ENCODE measurements at places on chromosomes 6 and 20.

DNA sequence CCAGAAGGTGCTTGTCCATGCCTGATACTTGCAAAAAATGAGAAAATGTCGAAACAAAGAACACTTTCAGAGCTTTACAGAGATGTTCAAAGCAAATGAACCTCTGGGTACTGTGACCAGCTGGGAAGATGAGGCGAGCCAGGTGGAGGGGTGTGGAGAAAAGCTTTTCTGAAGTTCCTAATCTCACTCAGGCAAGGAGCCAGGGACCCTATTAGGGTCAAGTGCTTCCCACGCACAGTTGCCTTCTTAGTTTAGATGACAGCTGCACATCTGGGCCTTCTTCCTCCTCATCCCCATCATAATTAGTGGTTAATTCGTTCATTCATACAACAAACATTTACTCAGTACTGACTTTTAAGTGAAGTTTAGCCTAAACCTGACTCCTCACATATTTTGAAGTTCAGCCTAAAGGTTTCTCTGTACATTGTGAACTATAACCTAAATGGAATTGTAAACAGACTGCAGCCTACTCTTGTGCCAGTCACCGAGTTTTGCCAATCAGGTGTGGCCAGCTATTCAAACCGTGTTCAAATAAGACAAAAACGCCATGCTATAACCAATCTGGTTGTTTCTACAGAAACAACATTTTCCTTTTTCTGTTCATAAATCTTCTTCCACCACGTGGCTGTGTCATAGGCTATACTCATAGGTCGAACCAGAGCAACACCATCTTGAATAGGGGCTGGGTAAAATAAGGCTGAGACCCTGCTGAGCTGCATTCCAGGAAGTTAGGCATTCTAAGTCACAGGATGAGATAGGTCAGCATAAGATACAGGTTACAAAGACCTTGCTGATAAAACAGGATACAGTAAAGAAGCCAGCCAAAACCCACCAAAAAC is 19.3 kb upstream of the AHCY start:
- DNase-seq, result no peak

DNA sequence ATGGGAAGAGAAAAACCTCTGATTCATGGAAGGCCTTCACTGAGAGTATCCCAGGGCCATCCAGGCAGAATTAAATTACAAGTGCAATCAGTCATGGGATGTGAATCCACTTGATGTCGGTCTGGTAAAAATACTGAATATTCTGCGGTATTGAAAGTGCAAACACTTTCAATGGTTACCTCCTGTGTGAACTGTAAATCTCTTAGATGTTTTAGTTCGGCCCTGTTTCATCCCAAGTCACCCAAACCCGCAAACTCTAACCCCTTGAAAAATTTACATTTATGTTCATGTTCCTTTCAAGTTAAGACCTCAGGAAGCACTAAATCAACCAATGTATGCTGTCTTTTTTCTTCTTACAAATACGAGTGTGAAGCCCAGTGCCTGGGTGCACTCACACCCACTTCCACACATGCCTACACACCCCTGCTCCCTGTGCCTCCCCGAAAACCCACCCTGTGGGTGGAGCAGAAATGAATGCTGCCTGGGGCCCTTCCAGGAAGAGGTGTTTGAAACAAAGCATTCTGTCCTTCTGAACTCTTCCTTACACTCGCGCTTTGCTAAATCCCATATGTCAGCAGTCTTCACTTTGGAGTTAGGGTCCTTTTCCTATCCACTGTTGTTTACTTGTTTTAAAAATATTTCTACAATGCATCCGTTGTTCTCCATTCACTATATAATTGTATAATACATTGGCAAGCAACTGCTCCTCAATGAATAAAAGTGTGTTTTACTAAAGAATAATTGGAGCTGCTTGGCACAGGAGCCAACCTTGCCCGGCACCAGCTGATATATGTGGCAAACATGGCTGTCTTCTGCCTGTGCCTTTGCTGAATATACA is 62.7 kb downstream of the FYN start:
- DNase-seq, result peak; percentile 47

- DNase-seq, result no peak
Measured at GRCh38 chr6:516213-516612, 124.7 kb downstream of the IRF4 start.

- DNase-seq, result no peak
Measured at GRCh38 chr6:56759521-56759920, 116.8 kb upstream of the DST start.
